Fibroblast of lung (primary cell): ENCODE measurements at places on chromosomes 13 and 19. TPM values are rescaled to one million over a fixed set of nuclear protein-coding genes. Genes with fewer than 3 reads are reported as not detected.

PSG1 gene
- polyA plus RNA-seq, result 16.4 and 23.3 TPM in 2 replicates

KLK4 gene
- not detected in 2 replicates for polyA plus RNA-seq

LRP3 gene
- 4.0 and 5.9 TPM in 2 replicates for polyA plus RNA-seq

GJA3 gene
- polyA plus RNA-seq, result 0.44 and 1.1 TPM in 2 replicates
